Mesothelial cell of epicardium (in vitro differentiated cells): ENCODE measurements at places on chromosomes 7 and 10.

GRCh38 chr7:463362-463781, 56.3 kb downstream of the PDGFA start:
- no peak for DNase-seq

- DNase-seq: no peak
Measured at GRCh38 chr7:76232698-76233097, 31.0 kb downstream of the SRRM3 start.

DNA sequence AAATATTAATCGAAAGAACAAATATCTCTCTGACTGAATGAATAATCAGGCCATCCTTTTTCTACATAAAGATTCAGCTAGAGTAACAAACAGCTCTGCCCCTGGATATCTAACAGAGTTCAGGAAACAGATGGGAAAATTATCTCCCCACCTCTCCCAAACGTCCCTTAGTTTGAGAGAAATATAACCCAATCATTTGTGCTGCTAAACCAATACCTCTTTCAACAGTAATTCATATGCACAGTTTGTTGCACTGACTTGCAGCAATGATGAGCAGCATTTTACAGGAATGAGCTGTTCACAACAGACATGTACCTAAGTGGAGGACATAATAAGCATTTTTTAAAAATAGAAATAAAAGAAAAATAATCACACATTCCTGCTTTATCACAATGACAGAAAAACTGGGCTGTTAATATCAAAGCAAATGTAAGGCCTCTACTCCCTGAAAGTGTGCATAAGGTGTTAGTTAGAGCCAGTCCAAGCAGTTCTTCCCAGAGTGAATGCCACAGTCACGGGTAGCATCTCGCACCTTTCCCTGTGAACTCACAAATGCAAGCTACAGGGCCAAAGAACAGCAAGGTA, 2.3 kb downstream of the CREB3L2 start:
- DNase-seq: no peak

GRCh38 chr7:149870274-149870673, 3.5 kb upstream of the ATP6V0E2 start:
- no peak for DNase-seq

- no peak for DNase-seq
Measured at GRCh38 chr7:120993553-120994191, 5.2 kb downstream of the CPED1 start.

- no peak for DNase-seq
Measured at GRCh38 chr7:23469961-23470250, 385 bp downstream of the IGF2BP3 start.
